Prostate gland (tissue), 2 donors: ENCODE measurements at places on chromosomes 5 and 9. TPM values are rescaled to one million over a fixed set of nuclear protein-coding genes. Genes with fewer than 3 reads are reported as not detected.

Gene SRP19
- total RNA-seq, result 95.0 TPM

- no peak for DNase-seq
Observed at GRCh38 chr9:20873240-20873865, 158.1 kb downstream of the HACD4 start.

Gene ABLIM3
- 9.0 TPM for total RNA-seq

Gene BSPRY
- total RNA-seq, result 21.8 TPM

- DNase-seq, result no peak
Observed at GRCh38 chr5:177457852-177458681, 11.5 kb downstream of the PRR7 start.

Gene ZCCHC9
- 19.4 TPM for total RNA-seq

DNA sequence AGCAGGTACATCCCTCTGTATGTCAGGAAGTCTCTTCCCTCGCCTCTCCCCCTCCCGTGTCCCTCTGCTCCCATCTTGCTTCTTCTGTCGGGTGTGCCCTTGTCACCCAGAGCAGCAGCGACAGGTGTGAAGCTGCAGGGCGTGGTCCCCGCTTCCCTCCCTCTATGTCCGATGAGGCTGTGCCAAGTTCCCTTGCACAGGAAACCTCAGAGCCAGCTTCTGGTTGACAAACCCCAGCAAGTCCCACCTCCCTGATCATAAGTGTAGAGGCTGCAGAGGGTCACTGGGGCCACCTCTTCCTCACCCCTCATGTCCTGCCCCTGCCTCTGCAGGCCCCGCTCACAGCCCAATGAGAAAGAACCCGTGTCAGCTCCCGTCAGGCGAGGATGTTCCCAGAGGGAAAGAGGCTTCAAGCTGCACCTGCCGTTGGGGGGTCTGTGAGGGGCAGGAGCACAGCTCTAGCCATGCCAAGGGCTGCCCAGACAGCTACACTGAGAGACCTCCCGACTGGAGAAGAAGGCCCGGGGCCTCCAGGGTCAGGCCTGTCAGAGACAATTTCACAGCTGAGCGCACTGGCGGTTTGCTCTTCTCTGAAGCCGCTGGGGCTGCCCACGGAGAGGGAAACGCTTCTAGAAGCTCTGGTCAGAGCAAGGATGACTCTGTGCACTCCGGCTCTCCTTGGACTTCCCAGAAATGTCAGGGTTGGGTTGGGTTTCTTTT is 73.3 kb downstream of the AK8 start:
- no peak for DNase-seq

- DNase-seq, result no peak
Observed at GRCh38 chr5:107025712-107026497, 644.8 kb downstream of the EFNA5 start.

- no peak for DNase-seq
Observed at GRCh38 chr9:108466304-108466703, 389.5 kb downstream of the ACTL7B start.

- no peak for DNase-seq
Observed at GRCh38 chr9:124188331-124189110, 69.2 kb upstream of the NEK6 start.

Gene DRD1
- total RNA-seq, result 0.28 TPM

Gene PCDHGA7
- 4.1 TPM for total RNA-seq

Gene CTSV
- 277 TPM for total RNA-seq

Gene ECSCR
- 6.7 TPM for total RNA-seq
